EH (cell line): ENCODE measurements at places on chromosomes 7 and 10.

- peak; percentile 93 for DNase-seq
Measured at GRCh38 chr10:119315128-119316001, 108.0 kb downstream of the GRK5 start.

GRCh38 chr7:2172311-2173188 is 60.2 kb downstream of the MAD1L1 start:
- peak; percentile 95 for DNase-seq

GRCh38 chr7:131381069-131381838 is 53.6 kb downstream of the MKLN1 start:
- peak; percentile 70 for DNase-seq

GRCh38 chr7:126378642-126379041 is 874.1 kb downstream of the GRM8 start:
- DNase-seq = no peak
